ENCODE measurements at places on chromosomes 16 and 17.

GRCh38 chr16:8623634-8624033, 2.1 kb downstream of the METTL22 start:
- DNase-seq: no peak

DNA sequence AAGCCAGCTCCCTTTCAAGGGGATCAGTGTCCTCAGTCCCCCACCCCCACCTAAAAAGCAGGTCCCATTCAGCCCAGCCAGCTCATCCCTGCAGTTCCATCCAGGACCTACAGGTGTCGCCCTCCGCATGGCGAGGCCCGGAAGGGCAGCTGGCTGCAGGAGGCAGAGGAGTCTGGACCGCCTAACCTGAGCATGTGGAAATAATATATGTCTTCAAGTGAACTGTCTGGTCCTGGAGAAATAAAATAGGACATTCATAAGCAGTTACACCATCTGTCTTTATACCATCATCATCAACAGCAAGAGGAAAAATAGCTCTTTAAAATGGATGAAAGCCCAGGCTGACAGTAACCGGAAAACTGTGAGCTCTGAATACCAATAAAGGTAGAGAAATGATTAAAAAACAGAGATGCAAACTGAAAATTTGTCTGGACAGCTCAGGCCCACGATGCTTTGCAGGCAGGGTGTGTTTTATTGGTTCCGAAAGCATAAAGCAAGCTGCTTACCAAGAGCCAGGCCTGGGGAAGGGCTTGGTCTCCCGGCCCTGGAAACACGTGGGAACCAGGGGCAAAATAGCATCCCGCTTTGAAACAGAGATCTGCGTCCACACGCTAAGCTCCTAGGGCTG, 215.2 kb downstream of the ZFHX3 start:
- peak; percentile 68 for DNase-seq

DNA sequence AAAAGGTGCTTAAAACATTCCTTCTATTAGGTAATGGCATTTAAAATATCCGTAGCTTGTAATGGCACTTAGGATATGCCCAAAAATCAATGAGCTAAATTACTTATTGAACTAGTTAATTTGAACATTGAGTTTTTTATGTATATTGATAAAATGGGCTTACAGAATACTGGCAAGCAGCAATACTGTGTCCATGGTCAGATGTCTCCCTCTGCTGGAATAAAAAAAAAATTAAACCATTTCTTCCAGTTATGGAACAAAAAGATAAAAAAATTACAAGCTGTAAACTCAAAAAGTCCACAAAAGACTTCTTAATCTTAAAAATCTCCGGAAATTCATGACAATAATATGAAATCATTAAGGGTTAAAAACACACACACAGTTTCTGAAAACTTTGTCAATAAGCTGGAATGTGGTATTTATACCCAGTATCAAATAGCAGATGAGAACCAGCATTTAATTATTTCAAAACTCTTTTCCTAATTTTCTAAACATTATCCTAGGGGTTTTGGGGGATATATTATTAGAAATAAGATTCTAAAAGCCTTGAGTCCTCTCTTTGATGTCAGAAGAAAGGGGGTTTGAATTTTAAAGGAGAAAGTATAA, 21.5 kb upstream of the PSMD7 start:
- peak; percentile 9 for DNase-seq

DNA sequence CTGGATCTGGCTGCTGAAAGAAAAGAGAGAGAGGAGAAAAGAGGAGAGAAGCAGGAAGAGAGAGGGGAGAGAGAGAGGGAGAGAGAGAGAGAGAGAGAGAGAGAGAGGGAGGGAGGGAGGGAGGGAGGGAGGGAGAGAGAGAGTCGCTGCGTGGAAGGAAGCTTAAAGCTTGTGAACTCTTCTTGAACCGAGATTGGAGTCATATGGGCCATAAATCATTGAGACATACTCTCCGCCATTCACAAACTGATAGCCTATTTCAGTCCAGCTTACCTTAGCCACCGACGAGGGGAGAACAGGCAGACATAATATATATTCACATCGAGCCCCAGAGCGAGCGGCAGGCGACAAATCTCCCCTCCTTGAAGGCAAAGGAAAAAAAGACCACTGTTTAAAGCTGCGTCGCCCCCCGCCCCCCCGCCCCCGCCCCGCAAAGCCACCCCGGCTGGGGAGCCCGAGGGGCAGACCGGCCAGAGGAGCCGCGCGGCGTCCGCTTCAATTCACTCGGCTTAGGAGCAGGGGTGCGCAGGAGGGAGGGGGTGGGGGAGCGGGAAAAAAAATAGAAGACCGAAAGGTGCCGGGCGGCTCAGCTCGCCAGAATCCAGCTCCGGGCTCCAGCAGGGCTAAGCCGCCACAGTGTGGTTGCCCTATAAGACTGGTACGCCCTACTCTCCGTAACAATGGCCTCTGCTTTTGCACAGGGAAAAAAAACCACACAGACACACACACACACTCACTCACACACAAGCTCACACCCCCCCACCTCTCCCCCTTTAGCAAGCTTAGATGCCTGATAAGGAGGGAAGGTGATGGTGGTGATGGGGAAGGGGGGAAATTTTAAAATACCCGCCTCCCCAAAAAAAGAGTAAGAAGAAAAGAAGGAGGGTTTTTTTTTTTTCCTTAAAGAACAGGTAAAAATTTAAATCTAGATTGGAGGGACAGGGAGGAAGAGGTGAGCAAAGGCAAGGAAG, 10.6 kb upstream of the HOXB2 start:
- DNase-seq: no peak

DNA sequence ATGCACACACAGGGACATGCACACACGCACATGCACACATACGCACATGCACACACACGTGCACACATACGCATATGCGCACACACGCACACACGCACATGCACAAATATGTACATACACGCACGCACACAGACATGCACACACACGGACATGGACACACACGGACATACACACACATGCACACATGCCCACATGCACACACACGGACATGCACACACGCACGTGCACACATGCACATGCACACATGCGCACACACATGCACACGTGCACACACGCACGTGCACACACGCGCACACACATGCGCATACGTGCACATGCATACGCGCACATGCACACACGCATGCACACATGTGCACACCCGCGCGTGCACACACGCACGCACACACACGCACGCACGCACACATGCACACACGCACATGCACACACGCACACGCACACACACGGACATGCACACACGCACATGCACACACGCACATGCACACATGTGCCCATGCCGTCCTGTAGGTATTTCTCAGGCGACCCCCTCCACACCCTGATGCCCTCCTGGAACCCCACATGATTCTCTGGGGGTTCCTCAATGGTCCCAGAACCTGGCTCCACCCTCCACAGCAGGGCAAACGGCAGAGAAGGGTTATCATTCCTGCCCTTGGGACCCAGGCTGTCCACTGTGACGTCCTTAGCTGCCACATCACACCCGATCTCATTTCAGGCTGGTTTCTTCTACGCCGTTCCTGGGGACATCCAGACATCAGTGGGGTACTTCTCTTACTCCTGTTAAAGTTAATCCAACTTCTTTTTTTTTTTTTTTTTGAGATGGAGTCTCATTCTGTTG, 9.6 kb upstream of the RBFOX3 start:
- DNase-seq: no peak

DNA sequence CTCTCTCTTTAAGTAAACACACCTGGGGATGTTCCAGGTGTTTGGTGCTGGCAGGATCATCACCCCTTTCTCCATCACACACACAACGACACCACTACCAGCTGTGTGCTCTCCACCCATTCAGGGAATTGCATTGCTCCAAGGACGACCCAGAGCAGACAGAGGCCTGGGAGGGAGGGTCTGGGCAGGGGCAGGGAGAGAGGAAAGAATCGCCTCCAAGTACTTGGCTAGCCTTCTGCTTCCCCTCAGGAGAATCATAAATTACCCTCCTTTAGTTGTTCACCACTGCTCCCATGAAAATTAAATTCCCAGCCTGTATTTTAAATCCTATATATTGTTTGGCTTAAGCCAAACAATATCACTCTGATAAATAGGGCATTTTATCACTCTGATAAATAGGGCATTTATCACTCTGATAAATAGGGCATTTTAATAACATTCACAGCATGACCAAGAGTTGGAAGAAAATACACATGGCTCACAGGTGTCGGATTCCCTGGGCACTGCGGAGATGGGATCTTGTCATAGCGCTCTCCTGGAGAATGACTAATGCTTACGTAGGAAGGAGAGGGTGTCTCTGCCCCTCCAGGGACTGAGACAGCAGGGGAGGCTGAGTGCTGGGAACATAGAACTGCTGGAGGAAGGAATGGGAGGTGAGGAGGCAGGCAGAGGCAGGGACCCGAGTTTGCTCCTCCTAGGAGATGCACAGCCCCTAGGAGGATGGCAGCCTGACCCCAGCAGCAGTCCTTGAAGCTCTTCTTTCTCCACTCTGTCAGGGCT, 673.6 kb downstream of the HS3ST4 start:
- no peak for DNase-seq

DNA sequence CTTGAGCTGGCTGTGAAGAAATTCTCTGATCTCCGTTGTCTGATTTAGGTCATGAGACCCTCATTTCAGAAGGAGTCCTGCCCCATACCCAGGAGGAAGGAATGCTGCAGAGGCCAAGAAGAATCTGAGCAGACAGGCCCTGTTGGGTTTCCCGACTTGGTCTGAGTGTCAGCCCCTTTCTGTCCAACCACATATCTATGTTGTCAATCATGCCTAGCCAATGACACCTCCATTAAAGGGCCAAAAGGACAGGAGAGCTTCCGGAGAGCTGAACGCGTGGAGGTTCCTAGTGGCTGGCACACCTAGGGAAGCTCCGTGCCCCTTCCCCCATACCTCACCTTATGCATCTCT, 37.8 kb downstream of the PIMREG start:
- DNase-seq: no peak

- no peak for DNase-seq
These were observed 132.6 kb downstream of the PITPNC1 start for GRCh38 chr17:67509390-67510287.

DNA sequence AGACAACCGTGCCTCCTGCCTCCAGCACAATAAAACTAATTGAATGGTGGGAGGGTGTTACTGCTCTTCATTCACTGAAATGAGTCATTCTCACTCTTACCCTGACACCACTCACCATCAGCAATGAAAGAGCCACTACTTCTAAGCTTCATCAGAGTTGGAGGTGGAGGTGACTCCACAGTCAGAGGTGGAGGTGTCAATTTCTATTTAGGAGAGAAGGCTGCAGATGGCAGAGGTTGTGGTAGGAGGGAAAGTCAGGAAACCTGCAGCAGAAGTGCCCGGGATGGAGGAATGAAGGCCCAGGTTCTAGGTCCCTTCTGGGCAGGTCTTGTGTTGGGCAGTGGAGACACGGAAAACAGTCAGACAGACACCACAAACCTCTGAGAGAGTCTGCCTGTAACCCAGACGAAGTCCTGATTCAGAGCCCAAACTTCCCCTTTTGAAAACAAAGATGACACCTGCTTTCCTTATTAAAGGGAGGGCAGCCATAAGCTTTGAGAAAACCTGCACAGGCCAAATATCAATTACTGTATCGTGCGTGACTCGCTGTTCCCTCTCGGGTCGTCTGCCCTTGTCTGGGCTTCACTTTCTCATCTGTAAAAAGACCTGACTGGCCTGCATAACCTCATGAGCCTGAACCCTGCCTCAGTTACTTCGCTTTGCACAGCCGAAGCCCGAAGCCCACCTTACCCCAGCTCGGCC, 668 bp downstream of the ATPAF2 start:
- DNase-seq: no peak

DNA sequence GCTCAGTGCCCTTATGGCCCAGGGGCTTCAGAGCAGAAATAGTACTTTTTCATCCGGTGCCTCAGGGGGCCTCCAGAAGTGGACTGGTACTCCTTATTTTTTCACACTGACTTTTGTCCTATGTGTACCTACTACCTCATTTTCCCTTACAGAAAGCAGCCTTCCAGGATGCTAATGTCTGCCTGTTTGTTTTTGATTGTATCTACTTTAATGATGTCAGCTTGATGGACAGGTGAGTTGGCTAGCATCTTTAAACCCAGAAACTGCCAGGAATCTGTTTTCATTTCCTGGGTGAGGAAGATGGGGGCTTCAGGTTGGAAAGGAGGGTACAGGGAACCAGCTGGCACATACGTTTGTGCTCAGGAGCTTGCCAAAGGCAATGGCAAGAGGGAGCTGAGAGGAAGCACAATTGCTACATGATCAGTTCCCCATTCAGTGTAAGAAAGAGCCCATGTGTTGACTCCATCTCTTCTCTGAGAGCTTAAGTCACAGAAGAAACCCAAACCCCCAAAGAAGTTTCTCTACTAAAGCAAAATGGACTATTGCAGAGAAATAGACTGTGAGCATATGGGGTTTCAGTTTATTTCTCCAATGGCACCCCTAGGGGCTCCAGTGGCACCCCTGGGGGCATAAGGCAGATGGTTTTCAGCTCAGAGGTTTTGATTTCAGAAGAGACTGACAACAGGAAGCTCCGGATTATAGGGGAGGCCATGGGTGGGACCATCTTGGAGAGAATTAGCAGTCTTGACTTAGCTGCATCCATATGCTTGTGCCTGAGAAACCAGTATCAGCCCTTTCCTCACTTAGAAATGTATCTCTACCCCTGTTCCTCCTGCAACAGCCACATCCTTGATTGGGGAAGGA, 16.3 kb downstream of the LIG3 start:
- no peak for DNase-seq

DNA sequence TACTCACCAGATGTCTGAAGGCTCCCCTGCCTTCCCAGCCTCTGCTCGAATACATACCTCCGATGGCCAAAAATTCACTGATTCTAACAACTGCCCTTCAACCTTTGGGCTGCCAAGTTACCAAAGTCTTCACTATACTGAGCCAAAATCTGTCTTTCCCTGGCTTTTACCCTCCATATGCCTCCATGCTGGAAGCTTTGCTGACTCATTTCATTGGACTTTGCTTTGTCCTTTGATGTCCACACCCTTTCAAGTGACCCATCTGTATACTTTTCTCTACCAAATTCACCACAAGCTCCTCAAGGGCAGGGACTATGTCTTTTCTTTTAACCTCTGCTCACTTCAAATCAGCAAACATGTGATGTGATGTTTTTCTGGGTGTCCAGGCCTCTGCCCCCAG, 21.0 kb upstream of the MTMR4 start:
- no peak for DNase-seq

DNA sequence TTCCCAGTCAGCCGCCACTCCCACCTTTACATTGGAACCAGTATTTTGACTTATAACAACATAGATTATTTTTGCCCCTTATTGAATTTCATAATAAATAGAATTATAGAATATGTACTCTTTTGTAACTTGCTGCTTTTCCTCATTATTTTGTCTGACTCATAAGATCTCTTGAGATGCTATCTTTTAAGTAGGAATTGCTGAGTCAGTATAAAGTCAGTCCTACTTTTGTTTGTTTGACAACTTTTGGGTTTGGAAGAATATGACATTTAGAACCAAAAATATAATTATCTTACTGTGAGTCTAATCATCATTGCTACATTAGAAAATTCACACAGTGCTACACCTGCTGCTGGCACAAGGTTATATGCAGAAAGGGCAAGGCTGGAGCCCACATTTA, 69.7 kb downstream of the STXBP4 start:
- no peak for DNase-seq

- DNase-seq: no peak
These were observed 10.3 kb upstream of the ABCC12 start for GRCh38 chr16:48165961-48166578.

Measured in NCI-H460 (cell line).